ENCODE measurements at places on chromosomes 5 and 9.

GRCh38 chr9:69265891-69266290 lies 59.1 kb upstream of the ENTREP1 start:
- DNase-seq, result no peak

DNA sequence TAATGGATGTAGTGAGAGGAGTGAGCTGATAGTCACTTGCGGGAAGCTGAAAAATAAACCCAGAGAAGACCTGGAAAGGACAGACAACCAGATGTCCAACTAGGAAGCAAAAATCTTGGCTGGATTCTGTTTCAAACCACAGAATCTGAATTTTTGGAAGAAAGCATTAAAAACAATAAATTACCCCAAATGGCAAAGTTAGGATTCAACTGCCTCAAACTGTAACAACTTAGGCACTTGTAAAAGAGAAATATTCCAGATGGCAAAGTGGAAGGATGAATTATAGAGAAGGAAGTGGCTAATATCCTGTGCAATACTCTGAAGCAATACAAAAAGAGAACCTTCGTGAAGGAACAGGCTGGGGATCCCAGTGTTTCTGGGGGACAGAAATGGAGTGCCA lies 46.8 kb upstream of the SLIT3 start:
- DNase-seq, result no peak

- no peak for DNase-seq
Observed at GRCh38 chr5:6607559-6607936, 25.3 kb downstream of the NSUN2 start.

DNA sequence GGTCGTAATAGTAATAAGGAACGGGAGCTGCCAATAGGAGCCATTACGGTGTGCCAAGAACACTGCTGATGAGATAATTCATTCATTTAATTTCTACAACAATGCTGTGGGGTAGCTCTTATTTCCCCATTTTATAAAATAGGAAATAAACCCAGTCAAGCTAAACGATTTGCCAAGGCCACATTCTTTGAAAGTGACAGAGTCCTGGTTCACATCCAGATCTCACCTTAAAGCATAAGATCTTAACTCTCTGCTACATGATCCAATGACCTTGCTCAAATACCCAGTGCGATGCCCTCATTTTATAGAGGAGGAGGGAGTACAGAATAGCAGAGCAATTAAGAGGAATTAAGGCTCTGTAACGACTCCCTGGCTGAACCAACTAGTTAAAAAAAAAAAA lies 5.0 kb downstream of the PDE6A start:
- no peak for DNase-seq

DNA sequence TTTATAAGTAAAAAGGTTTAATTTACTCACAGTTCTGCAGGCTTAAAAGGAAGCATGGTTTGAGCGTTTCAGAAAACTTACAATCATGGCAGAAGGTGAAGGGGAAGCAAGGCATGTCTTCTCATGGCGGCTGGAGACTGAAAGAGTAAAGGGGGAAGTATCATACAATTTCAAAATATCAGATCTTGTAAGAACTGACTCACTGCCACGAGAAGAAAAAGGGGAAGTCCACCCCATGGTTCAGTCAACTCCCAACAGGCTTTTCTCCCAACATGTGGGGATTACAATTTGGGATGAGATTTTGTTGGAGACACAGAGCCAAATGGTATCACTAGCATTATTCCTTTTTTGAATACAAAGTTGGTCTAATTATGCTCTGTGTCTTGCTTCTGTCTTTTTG lies 627.9 kb upstream of the ST8SIA4 start:
- peak; percentile 38 for DNase-seq

DNA sequence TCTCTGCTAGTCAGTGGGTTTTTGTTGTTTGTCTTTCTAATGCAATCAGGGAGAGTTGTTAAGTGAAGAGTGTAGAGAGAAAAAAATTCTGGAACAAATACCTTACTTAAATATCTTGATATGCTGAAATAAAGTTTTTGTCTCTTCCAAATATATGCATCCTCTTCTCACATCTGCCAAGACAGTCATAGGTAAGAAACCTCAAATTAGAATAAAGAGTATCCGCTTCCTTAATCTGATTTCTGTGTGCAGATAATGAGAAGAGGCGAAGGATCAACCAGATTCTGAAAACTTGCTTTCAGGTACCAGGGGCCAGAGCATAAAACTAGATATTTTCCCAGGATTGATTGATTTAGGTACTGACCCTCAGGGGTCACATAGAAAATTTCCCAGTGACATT lies 11.3 kb upstream of the IL6ST start:
- DNase-seq, result no peak

GRCh38 chr5:78527054-78527859 lies 121.3 kb downstream of the LHFPL2 start:
- DNase-seq, result no peak

DNA sequence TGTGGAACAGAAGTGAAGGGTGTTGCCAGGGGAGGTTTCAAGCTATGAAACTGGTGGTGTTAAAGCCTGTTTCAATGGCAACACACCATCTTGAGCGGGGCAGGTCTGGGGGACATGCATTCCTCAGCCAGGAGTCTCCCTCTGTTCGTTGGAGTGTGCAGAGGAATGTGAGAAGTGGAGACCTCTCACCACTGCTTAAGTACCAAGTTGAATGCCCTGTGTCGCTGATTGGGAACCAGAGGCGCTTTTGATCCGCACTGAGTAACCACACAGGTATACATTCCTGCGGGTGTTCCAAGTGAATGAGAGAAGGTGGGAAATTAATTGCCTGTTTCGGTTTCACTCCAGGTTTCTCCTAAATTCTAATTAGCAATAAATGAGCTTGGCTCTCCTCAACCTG lies 99.4 kb downstream of the LIX1 start:
- DNase-seq, result no peak

GRCh38 chr5:135514116-135514515 lies 21.6 kb downstream of the NEUROG1 start:
- DNase-seq, result no peak

DNA sequence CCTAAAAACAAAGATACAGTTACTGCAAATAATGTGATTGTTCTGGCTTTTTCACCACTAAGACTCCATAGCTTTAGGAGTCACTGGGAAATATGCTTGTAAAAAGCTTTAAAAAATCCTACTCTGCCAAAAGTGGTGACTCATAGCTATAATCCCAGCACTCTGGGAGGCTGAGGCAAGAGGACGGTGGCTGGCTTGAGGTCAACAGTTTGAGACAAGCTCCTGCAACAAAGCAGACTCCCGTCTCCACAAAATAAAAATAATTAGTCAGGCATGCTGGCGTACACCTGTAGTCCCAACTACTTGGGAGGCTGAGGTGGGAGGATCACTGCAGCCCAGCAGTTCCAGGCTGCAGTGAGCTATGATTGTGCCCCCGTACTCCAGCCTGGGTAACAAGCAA lies 406.4 kb downstream of the HTR1A start:
- DNase-seq, result no peak

- DNase-seq, result no peak
Observed at GRCh38 chr9:92187390-92187789, 72.2 kb upstream of the SPTLC1 start.

DNA sequence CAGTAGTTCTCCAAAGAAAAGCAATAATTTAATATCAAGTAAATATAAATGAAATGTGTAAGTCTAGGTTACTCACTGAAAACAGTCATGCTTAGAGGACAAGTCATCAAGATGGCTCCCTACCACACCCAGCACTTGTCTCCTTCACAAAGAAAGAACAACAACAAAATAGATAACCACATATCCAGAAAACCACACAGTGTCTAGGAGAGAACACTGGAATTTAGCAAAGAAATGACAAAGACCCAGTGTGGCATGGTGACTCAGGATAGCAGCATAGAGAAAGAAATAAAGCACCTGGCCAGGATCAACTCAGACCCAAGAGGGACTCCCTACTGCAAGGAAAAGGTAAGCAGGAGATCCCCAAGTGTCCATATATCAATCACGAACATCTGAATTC lies 356.2 kb downstream of the TMEM161B start:
- no peak for DNase-seq

DNA sequence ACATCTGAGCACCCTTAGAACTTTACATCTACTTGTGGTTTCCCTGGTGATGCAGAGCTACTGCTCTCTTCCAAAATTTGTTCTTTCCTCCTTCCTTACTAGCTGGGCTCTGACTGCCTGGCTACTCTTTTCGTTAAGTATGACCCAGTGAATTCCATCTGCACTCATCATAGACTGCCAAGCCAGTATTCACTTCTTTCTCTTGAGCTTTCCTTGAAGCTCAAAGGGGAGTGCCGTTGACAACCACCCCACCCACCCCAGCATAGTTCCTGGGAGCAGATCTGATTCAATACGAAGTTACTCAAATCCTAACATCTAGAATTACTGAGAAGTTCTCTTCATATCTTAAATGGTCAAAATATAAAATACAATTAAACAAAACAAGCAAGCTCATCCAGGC lies 190.5 kb downstream of the ADAMTS12 start:
- no peak for DNase-seq

DNA sequence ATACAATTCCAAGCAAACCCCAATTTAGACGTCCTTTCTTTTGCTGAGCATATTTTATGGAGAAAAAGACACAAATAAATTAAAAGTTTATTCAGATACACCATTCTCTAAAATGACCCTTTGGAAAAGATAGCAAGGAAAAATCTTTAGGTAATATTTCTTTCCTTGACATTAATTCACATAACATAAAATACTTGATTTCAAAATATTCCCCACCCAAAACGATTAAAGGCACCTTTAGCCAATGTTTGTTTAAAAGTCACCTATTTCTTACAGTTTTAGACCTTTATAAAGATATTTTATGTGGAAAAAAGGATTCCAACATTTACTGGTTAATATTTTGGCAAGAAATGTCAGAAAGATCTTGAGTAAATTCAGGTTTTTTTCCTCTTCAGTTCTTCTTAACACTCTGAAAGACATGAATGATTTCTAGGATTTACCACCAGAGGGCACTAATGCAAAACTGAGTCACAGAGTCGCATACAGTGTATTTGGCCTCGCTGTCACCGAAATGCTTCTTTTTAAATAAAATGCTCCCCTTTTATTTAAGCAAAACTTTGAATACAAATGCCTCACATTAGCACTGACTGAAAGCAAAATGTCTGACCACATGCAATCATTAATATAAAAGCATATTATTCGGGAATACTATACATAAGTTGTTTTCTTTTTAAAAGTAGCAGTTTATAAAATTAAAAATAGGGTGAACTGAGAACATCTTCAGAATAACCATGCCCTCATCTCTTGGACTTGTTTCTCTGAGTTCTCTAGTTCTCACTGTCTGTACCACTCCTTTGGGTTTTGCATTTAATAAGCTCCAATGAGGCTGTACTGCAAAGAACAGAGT lies 122.5 kb downstream of the SLC1A3 start:
- DNase-seq, result peak; percentile 7

DNA sequence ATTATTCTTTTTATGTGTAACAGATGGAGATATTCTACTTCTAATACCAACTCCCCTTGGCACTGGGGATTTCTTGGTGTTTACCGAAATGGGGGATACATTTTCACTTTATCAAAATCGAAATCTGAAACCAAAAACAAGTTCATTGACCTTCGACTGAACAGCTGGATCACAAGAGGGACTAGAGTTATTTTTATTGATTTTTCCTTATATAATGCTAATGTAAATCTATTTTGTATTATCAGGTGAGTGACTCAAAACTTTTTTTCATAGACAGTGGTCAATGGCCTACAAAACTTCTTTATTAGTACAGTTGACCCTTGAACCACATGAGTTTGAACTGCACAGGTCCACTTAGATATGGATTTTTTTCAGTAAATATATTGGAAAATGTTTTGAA lies 10.2 kb downstream of the PKD2L2 start:
- no peak for DNase-seq

DNA sequence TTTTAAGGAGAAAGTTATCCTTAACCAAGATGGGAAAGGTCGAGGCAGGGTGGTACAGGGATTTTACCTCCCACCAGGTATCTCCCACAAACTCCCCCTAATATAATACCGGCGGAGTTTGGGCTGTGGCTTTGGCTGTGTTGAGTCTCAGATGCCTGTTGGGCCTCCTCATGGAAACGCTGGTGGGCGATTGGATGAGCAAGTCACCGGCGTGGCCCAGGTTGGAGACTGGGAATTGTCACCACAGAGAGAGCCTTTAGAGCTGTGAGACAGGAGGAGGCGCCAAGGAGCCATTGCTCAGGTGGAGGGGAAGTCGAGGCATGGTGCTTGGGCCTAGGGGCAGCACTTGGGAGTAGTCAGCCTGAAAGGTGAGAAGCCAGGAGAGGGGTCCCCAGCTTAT lies 3.4 kb upstream of the CAMSAP1 start:
- no peak for DNase-seq

- DNase-seq, result no peak
Observed at GRCh38 chr5:175823731-175824525, 47.5 kb upstream of the CPLX2 start.

- DNase-seq, result no peak
Observed at GRCh38 chr5:100840370-100840769, 62.7 kb downstream of the ST8SIA4 start.

DNA sequence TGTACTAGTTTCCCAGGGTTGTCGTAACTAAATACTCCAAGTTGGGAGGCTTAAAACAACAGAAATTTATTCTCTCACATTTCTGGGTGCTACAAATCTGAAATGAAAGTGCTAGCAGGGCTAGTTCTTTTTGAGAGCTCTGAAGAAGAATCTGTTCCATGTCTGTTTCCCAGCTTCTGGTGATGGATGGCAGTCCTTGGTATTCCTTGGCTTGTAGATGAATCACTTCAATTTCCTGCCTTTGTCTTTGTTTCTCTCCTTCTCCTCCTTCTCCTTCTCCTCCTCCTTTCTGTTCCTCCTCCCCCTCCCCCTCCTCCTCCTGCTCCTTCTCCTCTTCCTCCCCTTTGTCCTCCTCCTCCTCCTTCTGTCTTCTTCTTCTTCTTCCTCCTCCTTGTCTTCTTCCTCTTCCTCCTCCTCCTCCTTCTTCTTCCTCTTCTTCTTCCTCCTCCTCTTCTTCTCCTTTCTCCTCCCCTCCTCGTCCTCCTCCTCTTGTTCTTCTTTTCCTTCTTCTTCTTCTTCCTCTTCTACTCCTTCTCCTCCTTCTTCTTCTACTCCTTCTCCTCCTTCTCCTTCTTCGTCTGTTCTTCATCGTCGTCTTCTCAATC lies 104.7 kb upstream of the ANKRD55 start:
- DNase-seq, result no peak

DNA sequence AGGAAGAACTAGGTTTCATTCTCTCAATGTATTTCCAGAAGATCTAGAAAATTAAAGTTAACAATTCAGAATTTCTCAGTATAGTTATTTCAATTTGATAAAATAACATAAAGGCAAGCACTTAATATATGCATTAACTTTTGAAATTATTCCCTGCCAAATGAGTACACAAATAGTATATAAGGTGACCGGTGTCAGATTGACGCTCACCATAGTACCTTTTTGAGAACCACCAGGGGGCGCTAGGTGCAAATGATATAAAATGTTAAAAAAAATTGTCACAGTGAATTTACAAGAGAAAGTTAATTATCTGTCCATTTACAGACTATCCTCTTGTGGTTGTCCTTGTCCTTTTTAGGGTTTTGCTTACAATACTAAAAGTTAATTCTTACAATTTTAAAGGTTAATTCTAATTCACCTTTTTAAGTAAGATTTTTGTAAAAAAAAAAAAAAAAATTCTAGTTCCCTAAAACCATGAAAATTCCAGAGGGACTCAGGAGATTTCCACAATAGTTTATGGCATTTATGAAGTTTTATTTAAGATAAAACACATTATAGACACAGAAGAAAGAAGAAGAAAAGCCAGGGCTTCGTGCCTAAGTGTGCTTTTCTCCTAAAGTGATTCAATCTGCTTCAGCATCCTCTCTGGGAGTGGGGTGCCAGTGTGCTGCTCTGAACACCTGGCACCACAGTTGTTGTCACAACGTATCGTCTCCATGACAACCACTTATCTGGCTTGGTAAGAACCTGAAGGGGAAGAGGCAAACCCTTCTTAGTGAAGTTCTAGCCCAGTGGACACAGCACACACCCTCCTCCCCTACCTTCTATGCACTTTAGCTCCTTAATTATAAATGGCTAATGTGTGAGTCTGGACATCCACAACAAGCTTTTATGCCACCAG lies 1.7 kb downstream of the ADAMTS16 start:
- DNase-seq, result no peak
